ENCODE measurements at places on chromosomes 6 and 20.

DNA sequence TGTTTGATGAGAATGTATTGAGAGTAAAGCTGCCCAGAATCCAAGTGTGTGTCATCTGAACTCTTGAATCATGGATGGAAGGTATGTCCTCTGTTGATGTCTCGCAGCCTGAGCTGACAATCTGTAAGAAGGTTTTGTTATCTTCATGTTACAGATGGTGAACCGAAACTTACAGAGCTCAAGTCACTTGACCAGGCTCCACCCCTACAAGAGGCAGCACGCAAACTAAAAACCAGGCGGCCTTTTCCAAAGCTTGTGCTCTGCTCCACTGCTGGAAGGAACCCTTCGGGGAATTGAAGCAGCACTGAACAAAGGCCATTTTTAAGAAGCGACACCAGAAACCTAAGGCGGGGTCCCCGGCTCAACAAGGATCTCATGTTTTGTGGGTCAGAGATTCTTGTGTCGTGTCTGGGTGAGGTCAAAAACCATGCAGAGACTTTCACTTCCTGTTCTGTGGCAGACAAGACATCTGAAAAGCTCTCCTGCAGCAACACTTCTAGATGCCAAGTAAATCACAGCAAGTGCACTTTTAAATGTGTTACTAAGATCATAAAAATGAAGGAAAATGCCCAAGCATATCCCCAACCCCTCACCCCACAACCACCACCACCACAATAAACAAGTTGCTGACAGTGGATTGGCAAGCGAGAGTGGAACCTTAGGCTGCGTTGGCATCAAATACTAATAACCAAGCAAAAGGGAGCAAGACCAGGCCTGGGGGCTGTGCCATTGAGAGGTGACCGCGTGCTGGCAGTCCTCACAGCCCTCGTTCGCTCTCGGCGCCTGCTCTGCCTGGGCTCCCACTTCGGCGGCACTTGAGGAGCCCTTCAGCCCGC lies 27.3 kb downstream of the NQO2 start:
- DNase-seq, result peak; percentile 4

GRCh38 chr6:6177754-6178153 lies 142.7 kb downstream of the F13A1 start:
- DNase-seq, result no peak

DNA sequence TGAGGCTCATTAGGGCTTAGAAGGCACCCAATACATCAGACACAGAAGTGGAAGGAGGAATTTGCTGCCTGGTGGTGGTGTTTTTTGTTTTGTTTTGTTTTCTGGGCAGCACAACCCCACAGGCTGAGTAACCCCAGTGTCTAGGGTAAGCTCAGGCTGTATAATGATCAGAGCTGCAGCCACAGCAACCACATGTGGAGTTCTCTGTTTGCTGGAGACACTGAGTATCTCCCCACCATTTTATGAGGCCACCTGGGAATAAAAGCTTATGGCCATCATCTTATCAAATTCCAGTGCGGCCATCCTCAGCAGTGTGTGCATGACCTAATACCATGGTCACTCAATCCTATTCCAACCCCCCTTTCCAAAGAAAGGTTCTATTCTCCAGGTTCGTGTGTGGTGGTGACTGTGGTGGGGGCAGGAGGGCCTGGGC lies 3.4 kb upstream of the DLL1 start:
- no peak for DNase-seq

DNA sequence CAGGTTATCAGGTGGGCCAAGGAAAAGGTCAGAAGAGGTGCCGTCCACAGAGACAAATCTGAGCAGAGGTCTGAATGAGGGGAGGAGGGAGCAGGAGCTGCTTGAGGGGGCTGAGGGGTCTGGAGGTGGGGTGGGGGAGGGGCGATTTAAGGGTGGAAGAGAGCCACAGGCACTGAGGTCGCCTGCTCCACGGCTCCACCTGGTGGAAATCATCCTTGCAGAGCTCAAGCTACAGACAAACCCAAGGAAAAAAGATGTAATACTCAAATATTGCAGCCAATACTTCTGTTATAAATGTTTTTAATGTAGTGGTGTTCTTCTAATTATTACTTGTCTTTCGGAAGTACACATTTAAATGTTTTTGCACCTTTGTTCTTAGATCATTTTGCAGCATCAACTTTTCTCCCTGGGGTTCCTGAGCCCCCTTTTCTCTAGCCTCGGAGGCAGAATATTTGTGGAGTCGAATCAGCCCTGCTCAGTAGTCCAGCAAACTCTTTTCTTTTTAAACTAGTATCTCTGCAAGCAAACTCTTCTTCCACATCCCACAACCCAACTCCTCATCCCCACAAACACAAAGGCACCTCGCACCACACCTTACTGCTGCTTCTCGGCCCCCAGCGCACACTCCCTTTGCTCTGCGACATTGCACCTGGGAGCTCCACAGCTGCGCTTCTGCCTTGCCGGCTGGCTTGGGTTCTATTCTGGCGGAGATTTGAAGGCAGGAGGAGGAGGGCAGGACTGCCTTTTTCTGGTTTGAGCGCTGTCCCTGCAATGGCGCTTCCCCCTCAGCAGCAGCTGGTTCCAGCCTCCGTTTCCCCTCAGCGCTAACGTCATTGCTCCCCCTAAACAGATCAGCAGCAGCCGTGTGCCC lies 51.0 kb upstream of the TFAP2A start:
- peak; percentile 25 for DNase-seq

- DNase-seq, result no peak
Measured at GRCh38 chr6:157406661-157407060, 25.7 kb downstream of the ZDHHC14 start.

DNA sequence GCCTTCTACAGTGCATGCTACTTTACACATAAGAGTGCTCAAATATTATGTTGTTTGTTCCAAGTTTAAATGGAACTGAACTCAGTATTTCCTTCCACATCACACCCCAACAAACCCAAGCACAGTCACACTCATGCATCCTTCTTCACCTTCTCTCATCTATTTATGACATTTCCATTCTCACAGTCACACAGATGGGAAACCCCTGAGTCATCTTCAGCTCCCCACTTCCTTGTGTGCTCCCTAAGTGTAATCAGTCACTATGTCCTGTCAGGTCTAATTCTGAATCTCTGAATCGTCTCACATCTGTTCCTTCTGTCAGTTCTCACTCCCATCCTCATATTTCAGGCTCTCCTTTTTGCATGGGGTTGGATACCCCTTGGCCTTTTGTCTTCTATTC lies 96.0 kb downstream of the RIMS1 start:
- peak; percentile 23 for DNase-seq

GRCh38 chr6:108944707-108945680 lies 96.8 kb downstream of the ARMC2 start:
- peak; percentile 96 for DNase-seq

DNA sequence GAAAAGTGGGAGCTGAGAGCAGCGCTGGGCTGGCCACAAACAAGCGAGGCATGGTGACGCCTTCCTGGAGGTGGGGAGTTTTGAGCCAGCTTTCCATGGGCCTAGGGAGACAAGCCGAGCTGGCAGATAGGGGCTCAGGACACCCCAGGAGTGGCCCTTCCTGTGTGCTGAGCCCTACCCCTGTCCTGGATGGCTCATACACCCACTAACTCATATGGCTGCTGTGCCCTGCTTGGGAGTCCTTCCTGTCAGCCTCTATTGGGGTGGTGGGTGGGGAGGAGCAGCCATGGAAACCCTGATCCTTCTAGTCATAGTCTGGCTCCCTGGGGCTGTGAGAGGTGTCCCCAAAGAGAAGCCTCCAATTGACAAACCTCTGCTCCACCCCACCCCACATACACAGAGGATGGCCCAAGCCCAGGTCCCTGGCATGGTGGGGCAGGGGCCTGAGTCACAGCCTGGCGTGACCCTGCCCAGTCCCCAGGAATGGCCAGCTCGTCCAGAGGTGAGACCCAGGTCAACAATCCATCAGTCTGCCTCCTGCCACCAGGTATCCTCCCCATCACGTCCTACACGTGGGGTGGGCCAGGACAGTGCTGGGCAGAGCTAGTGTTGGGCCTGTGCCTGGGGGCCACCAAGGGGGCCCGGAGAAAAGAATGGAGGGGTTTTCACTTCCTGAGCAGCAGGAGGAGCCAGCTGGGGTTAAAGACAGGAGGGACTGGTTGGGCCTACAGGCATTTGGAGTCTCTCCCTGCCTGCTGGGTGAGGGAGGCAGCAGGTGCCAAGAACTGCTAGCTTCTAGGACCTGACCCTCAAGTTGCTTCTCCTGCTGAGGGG lies 52.2 kb downstream of the MRPL14 start:
- no peak for DNase-seq

DNA sequence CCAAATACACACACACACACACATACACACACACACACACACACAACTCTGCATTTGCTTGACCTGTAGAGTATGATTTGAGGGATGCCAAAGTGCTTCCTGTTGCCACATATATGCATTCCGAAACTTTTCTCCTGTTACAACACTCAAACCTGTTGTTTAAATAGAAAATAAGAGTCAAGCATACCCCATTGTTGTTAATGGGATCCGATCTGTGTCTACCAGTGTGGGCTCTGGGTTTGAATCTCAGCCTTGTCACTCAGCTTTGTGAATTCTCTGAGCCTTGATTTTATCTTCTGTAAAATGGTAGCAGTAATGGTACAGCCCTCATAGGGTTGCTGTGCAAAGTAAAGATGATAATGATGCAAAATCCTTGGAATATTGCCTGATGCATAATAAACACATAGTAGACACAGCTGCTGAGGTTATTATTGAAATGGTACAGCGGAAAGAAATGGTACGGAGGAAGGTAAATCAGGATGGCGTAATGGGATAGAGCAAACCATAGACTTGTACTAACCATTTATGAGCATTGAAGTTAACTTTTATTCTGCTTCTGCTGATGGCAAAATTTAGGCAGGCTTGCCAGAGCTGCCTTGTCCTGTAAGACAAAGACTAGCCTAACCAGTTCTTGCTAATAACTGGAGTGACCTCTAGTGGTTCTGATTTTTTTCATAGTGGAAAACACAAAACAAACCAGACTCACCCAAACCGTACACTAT lies 113.5 kb upstream of the PHACTR1 start:
- DNase-seq, result peak; percentile 88

GRCh38 chr20:24729896-24730605 lies 219.0 kb upstream of the CST7 start:
- DNase-seq, result no peak

DNA sequence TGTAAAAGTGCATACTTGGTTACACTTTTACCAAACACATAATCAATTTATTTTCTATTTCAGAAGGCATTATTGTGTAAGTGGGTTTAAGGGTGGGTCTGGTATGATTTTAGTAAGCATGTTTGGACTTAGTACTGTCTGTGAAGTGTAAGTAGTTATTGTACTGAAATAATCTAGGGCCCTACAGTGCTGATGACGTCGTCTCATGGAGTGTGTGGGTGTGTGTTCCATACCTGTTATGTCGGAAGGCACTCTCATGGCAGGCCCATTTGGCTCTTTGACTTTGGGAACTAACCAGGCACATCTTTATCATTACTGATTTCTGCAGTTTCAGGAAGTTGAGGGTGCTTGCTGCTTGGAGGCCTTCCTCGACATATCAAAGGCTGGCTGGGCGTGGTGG lies 155.1 kb downstream of the SASH1 start:
- DNase-seq, result no peak

GRCh38 chr6:135451617-135452190 lies 45.8 kb downstream of the AHI1 start:
- DNase-seq, result peak; percentile 46

DNA sequence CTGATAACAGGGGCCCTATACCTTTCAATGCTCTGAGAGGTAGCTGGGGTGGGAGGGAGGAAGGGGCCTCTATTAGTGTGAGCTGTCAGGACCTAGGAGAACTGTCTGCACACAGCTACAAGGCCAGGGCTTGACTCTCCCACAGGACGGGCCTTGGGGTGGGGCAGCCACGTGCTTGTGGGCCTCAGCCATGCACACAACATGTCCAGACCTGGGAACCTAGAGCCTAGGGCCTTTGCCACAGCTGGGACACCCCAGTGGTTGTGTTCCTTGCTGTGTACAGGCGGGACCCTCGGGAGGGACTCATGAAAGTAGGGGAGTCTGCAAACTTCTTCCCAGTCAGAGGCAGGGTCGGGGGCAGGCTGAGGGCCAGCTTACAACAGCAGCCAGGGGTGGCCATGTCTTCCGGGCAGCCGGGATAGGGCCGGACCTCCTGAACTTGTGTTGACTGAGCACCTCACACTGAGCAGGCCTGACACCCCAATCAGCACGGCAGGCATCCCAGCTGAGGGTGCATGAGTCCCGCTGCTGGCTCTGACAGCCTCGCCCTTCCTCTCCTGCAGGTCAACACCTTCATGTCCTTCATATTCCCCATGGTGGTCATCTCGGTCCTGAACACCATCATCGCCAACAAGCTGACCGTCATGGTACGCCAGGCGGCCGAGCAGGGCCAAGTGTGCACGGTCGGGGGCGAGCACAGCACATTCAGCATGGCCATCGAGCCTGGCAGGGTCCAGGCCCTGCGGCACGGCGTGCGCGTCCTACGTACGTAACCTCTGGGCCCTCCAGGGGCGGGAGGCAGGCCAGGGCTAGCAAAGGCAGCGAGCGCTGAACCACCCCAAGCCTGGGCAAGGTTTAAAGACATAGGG lies 41.9 kb upstream of the MRGBP start:
- no peak for DNase-seq

DNA sequence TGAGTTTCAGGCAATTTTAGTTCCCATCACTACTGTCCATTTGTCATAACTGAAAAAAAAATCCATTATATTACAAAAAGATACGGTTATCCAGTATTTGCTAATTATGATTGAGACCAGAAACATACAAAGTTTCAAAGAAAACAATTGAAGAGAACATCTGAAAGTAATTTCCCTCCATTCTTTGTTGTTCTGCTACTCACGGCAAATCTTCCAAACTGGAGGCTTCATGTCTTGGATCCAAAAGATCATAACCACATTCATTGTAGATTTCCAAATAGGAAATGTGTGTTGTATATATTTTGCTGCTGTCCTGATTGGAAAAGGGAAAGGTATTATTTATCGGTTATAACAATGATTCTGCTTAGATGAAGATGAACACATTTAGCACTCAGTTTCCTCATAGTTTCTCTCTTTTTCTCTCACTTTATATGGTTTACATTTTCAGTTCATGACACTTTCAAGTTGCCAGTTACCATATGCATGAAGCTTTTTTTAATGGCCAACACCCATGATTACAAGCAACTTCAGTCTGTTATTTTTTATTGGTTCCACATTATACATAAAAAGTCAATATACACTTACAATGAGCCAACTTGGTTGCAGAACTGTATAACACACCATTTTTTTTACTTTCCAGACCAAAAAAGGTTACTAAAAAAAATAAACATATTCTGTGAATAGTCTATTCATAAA lies 90.4 kb downstream of the KIF6 start:
- peak; percentile 8 for DNase-seq

DNA sequence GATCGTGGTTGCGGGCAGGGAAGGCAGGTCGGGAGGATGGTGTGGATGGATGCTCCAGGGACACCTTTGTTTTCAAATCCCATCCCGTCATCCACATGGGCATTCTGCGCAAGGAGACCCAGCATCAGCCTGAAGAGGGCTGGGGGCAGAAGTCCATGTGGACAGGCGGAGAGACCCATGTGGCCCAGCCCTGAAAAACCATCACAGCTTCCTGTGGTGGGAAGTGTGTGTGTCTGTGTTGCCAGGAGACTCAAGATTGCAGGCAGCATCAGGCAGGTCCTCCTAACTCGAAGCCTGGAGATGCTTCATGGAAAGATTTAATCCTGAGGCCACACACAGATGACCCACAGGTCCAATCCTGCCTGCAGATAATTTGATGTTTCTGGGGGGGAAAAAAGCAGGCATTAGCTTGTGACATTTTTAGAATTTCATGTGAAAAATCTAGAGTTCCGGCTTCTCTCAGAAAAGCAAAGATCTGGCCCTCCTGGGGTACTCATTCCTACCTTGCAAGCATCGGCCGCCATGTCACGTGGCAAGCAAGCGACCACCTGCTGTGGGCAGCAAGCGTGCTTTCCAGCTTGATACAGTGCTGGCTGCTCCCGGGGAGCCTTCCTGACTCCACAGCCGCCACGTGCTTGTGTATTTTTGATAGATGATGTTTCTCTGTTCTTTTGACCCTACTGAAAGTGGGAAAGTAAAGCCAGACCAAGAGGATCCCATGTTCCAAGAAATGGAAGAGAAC lies 25.8 kb downstream of the BCAS4 start:
- DNase-seq, result no peak

All from AG10803 (cell line).